Activated gamma-delta T cell treated with Interleukin-2 at 50 U/mL for 16 hours (primary cell): ENCODE measurements at places on chromosomes 13 and 19.

DNA sequence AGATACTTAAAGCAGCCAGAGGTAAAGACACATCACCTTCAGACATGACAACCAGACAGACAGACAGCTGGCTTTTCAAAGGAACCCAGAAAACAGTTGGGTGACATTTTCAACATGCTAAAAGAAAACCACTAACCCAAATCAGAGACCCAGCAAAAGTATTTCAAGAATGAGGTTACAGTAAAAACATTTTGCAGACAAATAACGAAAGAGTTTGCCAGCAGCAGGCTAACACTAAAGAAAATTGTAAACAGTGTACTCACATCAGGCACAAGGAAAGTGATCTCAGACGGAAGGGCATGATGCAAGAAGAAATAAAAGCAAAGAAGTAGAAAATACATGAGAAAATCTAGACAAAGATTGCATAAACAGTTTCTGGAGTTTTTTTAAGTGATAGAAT lies 46.4 kb downstream of the AP1M1 start:
- DNase-seq, result no peak

- DNase-seq, result no peak
These were observed 1.4 kb upstream of the RAB20 start for GRCh38 chr13:110562696-110563462.

GRCh38 chr19:6070720-6071485 lies 39.4 kb downstream of the RFX2 start:
- no peak for DNase-seq

GRCh38 chr13:99929866-99930265 lies 41.7 kb downstream of the ZIC5 start:
- no peak for DNase-seq

- DNase-seq, result no peak
These were observed 414.1 kb upstream of the SLITRK1 start for GRCh38 chr13:84296401-84296800.

DNA sequence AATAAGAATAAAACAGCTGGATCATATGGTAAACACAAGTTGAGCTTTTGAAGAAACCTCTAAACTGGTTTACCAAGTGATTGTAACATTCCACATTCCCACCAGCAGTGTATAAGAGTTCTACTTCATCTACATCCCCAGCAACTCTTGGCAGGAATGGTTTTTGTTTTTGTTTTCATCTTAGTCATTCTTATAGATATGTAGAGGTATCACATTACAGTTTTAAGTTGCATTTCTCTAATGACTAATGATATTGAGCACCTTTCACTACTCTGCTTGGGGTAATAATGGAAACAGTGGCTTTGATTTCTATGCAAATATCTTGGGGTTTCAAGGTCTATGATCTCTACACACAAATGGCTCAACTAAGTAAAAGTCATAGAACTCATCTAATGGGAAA lies 614.5 kb downstream of the TBC1D4 start:
- DNase-seq, result no peak

- no peak for DNase-seq
These were observed 82.0 kb upstream of the WASF3 start for GRCh38 chr13:26475176-26476110.

DNA sequence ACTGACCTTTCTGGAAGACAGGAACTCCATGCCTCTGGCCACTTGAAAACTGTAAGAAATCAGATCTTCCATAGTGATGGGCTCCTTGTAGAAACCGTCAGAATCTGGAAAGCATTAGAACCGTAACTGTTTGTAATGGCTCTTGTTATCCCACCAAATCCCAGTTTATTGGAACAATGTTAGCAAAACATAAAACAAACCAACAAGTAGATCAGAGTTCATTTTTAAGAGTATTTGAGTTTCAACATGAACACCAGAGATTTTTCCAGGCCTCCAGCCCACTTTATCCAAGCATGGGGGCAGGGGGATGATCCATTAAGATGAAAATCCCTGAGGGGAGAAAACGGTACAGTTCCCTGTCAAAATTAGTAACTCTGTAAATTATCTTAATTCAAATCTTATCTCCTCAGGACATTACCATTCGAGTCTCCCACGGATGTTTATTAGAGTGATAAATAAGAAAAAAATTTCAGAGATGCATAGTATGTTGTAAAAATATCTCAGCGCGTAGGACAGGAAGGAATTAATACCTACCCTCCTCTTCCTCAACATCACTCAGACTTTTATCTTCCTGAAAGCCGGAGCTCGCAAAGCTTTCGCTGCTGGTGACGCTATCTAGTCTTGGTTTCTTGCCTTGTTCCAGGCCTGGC lies 172.5 kb downstream of the FLT1 start:
- no peak for DNase-seq

DNA sequence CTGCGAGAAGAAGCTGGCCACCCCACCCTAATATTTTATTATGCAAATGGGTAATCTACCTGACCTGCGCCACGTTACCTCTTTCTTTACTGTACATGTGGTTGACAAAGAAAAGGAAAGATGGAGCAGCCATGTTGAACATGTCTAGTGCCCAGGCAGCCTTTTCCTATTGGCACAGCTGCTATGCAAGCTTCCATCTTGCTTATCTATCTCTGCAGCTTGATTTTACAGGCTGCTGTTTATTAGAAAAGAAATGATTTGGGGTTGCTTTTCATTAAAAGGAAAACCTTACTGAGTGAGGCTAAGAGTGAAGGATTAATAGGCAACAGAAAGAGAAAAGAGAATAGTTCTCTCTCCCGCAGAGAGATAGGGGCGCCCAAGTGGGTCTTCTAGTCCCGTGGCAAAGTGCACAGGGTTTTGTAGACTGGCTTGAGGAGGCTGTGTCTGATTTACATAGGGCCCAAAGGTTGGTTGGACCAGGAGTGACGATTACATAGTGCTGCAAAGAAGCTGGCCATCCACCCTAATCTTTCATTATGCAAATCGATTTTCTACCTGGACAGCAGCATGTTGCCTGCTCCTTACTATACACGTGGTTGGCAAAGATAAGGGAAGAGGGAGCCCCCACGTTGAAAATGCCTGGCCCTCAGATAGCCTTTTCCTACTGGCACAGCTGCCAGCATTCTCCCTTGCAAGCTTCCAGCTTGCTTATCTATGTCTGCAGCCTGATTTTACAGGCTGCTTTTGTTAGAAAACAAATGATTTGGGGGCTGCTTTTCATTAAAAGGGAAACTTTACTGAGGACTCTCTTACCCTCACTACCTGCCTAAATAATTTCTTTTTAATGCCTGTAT lies 28.3 kb downstream of the OR10H4 start:
- no peak for DNase-seq

DNA sequence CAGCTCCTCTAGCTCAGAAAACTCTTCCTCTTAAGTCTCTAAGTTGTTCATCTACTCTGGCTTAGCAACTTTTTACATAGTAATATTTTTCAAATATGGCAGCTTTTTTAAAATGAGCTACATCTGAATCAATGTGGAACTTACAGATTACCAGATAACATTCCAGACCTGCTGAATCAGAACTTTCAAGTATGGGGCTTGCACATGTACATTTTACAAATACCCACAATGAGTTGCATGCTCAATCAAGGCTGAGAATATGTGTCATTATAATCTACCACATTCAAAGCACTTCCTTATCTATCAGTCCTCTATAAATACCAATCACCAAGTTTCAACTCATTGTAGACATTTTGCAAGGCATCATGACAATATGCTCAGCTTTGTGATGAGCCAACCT lies 383.1 kb downstream of the FGF14 start:
- DNase-seq, result no peak

GRCh38 chr19:55663846-55664536 lies 9.2 kb downstream of the U2AF2 start:
- no peak for DNase-seq

DNA sequence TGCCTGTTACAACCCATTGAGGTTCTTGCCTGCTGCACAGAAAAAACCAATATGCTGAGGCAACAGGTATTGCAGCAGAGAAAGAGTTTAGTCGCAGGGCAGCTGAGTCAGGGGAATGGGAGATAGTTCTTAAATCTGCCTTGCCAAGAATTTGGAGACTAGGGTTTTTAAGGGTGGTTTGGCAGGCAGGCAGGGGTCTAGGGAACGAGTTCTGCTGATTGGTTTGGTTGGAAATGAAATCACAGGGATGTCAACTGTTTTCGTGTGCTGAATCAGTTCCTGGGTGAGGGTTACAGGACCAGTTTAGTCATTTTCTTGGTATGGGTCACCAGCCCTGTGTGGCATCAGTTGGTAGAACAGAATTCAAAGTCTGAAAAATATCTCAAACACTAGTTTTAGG lies 36.6 kb downstream of the PDS5B start:
- DNase-seq, result no peak

- DNase-seq, result no peak
These were observed 87.6 kb downstream of the HSPH1 start for GRCh38 chr13:31073859-31074718.

DNA sequence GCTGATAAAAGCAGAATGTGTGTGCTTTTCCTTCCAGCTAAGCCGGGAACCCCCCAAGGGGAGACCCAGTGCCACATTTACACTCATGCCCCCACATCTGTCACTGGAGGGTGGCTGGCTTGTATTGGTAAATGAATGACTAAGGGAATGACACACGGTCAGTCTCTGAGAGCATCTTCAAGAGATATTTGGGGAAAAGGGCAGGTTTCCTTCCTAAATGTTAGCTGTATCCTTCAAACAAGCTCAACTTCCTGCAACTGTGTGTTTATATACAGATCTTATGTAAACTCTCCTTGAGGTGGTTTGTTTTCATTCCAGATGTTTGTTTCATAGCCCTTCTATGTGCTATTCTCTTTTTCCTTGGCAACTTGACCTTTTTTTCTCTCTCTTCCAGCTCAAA lies 192.6 kb downstream of the COL4A1 start:
- no peak for DNase-seq

GRCh38 chr13:76854894-76855293 lies 31.3 kb downstream of the KCTD12 start:
- no peak for DNase-seq

GRCh38 chr19:49214701-49215100 lies 57.1 kb downstream of the TRPM4 start:
- DNase-seq, result no peak
